ENCODE measurements at places on chromosomes 5 and 9.

DNA sequence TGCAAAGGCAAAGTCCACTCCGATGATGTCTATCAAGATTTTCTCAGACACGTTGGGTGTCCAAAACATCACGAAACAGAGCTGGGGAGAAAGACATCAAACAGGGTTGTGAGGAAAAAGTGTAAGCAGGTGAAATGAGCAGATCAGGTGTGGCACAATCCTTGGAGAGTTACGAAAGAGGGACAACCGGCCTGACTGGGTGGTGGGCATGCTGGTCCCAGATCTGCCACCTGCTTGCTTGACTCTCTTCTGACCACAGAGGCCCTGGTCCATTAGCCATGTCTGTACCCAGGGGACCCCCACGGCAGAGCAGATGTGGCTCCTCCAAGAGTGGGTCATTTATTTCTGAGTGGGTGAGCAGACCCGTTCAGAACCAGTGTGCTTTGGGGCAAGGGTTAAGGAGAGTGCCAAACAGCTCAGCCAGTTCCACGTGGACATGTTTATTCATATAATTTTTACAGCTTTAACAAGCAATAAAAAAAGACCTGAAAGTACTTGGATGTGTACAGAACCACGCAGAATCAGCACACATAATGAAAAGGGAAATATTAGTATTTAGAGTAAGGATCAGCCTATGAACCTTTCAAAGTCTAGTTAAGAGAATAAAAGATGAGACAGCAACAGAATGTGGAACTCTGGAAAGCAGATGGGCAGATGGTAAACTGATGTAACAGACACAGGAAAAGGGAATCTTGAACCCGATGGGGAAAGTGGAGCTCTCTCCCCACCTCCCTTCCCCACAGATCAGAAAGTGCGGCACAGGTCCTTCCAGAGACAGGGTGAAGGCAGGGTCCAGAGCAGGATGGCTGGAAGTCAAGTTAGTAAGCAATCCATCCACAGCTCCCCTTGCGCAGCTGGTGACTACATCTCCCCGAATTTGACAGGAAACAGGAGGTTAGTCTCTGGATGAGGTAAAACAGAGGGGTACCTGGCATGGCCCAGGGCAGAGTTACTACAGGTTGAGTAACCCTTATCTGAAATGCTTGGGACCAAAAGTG, 52.5 kb downstream of the OTULIN start:
- DNase-seq: no peak

DNA sequence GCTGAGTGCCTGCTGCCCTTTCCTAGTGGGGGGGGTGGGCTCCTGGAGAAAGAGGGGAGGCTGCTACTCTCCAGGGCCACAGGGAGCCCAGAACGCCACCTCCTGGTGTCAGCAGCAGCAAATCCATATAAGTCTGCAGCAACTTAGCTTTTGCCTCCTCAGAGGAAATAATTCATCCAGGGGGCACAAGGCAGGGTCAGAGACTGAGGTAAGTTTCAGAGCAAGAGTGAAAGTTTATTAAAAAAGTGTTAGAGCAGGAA, 4.0 kb upstream of the CLPTM1L start:
- DNase-seq: no peak

- DNase-seq: no peak
Observed at GRCh38 chr9:32161720-32162119, 222.7 kb upstream of the ACO1 start.

GRCh38 chr5:8726383-8727036, 819.4 kb downstream of the SEMA5A start:
- DNase-seq: no peak

GRCh38 chr5:32625106-32625505, 39.7 kb downstream of the SUB1 start:
- DNase-seq: no peak

- DNase-seq: peak; percentile 18
Observed at GRCh38 chr9:30075451-30076199, 2308.8 kb upstream of the ACO1 start.

GRCh38 chr5:78473751-78474150, 113.3 kb downstream of the SCAMP1 start:
- no peak for DNase-seq
